NCI-H1436 (cell line): ENCODE measurements at places on chromosomes 12 and 14.

DNA sequence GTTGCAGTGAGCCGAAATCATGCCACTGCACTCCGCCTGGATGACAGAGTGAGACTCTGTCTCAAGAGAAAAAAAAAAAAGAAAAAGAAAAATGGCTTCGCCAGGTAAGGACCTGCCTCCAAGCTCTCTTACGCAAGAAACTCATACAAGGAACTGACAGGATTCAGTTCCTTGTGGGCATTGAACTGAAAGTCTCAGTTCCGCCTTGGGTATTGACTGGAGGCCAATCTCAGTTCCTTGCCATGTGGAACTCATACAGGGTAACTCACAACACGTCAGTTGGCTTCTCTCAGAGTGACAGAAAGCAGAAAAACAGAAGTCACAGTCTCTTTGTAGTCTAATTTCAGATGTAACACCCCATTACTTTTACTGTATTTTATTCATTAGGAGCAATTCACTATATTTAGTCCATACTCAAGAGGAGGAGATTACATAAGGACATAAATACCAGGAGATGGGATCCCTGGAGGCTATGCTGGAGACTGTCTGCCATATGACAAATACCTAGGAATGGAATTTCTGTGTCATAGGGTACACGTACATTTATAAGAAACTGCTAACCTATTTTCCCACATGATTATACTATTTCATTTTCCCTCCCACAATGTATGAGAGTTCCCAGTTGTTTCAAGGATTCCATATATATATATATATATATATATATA lies 11.4 kb upstream of the NOPCHAP1 start:
- DNase-seq, result no peak

GRCh38 chr14:56808110-56808382 lies 2.2 kb downstream of the OTX2 start:
- DNase-seq, result no peak

GRCh38 chr12:27868139-27868538 lies 88.1 kb upstream of the MANSC4 start:
- DNase-seq, result no peak

DNA sequence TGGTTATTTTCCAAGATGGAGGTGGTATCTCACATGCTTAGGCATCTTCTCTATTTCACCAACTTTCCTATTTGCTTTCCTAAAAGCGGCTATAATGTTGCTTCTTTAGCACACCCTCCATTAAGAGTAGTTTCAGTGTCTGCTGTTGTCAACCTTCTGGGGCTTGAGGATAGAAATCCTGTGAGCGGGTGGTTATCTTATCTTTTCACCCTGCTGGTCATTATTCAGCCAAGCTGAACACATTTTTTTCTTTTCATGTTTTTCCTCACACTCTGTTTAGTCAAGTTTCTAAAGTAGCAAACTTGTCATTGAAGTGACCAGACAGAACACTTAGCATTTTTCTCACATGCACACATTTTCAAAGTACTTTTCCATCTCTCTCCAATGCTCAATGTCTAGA lies 104.5 kb downstream of the SLC8A3 start:
- DNase-seq, result no peak

GRCh38 chr12:118098911-118099671 lies 4.7 kb downstream of the VSIG10 start:
- DNase-seq, result peak; percentile 20
